ENCODE measurements at places on chromosomes 2 and 18. TPM values are rescaled to one million over a fixed set of nuclear protein-coding genes. Genes with fewer than 3 reads are reported as not detected.

DNA sequence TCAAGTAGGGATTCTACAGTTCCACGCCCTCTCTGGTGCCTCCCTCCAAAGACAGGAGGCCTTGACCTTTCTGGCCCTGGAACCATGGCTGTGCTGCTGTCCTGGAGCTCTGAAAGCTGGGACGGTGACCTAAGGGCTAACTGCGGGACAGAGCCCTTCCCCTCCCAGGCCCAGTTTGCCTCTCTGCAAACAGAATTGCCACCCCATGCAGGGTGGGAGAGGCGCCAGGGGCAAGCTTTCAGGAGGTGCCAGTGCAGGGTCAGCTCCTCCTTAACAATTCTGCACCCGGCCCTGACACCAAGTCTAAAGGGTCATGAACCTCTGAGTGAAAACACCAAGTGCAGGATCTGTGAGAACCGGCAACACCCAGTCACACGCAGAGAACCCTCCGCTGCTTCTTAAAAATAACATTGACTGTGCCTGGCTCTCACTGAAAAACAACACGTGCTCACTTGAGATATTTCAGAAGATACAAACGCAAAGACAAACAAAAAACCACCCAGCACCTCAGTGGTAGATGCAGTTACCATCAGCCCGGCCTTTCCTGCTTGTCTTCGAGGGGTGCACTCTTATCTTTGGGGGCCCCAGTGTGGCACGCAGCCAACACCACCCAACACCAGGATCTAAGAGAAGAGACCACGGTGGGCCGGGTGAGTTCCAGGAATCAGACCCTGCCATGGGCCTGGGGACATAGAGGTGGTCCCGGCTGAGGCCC is 1.1 kb upstream of the SNED1 start:
- no peak for ATAC-seq

DNA sequence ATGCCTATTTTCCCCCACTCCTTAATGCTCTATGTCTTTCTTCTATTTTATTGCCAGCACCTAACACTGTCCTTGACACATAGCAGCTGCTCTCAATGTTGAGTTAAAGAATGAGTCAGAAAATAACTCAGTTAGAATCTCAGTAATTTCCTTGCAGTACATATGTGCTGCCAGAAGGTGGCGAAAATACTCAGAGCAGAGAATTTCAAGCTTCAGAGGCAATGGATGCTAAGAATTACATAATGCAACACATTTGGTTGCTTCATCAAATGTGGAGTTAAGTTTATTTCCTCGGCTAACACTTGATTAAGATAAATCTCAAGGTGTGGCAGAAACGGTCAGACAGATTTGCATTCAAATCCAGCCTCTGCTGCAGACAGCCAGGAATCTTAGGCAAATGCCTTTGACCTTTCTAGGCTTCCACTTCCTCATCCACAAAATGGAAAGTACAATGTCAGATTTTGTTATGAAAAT is 105.6 kb downstream of the VSNL1 start:
- peak; percentile 81 for ATAC-seq

DNA sequence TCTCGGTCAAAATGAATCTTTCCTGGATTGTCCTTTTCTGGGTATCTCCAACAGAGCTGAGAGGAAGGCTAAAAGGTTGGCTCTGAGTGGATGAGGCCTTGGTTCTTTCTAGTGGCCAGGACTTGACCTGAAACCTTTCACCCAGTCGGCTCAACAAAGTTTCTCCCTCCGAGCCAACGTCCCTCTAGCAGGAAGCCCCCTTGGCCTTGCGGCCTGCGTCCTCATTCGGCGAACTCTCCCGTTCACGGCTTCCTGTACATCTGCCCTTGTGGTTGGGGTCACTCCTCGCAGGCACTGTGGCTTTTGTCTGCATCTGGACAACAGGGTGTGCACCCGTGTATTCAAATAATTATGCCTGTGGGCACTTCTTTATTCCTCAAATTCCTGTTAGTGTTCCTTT is 9.4 kb upstream of the SIX3 start:
- ATAC-seq = no peak

DNA sequence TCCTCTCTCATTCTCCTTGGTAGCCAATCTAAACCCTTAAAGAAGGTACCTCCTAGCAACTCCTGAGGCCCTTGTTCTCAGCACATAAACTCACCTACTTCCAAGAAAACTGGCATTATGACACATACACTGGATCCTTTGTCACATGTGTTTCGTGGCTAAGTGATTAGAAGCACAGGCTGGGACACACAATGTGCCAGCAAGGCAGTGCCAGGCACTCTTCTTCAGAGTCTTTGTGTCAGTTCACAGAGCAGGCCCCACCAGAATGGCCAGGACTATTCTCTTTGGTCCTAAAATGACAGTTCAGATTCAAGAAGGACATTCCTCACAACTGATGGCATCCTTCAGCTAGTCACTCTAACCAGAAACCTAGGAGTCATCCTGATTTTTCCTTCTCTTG is 40.3 kb downstream of the SMC6 start:
- ATAC-seq = no peak

DNA sequence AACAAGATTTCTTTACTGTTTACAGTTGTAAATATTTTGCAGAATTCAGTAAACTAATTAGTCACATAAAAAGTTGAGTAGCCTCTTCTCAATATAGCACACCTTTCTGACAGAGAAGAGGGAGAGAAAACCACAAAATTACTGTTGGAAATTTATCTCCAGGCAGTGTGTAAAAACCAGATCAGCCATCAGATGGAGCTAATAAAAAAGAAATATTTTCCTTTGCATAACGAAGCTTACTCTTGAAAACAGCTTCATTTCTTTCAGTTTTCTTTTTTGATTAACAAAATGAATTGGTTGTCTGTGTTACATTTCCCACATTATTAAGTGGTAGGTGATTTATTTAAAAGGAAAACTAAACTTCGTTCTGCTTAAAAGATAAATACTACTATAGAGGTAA is 259.3 kb upstream of the KCNJ3 start:
- ATAC-seq = no peak

DNA sequence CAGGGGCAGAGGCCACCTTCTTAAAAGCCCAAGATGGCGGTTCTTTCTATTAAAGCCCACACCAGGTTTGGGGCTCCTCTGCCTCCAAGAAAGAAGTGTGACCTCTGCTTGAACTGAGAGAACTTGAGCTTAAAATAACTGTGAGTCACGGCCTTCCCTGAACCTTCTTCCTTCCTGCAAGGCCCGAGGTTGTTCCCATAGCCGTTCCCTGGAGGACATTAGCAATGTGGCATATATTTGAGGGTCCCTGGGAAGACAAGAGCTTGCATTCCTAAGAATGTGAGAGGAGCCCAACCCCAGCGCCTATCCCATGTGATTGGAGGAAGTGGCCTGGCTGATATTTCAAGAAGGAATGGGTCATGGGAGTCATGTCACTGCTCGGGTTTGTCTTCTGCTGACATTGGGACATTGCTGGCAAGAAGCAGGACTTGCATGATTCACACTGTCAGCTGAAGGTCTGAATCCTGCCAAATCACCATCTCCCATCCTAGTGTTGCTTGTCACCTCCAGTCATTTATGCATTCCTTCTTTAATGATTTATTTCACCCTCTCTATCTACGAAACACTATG is 168.1 kb downstream of the TRIB2 start:
- no peak for ATAC-seq

DNA sequence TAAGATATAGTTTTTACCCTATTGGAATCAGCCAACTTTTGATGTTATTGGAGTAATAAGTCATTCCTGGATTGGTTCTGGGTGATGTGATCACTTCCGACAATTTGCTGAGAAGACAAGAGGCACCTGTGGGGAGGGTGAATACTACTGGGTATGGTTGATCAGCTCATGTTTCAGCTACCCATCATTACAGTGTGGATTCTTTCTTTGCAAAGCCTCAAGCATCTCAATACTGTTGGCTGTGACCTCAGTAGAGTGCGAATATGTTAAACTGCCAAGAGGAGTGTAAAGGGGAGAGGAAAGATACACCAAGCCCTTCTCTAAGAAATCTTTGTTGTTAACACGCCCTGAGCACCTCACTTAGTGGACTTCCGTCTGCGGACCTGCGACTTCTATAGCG is 317.7 kb downstream of the TDRD15 start:
- ATAC-seq = no peak

- peak; percentile 0 for ATAC-seq
These were observed 6.1 kb downstream of the CTDSP1 start for GRCh38 chr2:218405746-218406208.

DNA sequence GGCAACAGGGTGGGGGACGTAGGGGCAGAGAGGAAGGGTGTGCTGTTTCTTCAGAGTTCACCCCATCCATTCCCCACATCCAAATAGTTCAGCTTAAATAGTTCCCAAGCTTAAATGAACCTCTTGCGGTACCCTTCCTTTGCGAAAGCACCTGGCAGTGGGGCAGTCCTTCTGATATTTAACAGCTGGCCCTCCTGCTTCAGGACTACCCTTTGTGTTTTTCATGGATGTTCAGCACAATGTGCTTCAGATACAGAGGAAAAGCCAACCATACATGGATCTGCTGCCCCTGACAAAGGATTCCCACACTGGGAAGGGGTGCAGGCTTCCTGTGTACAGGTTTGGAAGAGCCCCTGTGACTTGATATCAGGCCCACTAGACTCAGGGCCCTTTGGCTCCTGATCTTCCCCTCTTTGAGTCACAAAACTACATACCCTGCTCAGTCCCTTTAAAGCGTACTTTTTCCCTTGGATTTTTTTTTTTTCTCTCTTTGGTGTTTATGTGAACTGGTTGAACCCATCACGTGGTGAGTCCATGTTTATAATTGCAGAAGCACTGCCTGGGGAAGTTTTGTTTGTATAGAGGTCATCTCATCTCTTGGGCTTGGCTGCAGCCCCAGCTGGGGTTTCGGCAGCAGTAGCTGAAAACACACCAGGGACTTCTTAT is 45.3 kb upstream of the IGFBP5 start:
- ATAC-seq = peak; percentile 18

DNA sequence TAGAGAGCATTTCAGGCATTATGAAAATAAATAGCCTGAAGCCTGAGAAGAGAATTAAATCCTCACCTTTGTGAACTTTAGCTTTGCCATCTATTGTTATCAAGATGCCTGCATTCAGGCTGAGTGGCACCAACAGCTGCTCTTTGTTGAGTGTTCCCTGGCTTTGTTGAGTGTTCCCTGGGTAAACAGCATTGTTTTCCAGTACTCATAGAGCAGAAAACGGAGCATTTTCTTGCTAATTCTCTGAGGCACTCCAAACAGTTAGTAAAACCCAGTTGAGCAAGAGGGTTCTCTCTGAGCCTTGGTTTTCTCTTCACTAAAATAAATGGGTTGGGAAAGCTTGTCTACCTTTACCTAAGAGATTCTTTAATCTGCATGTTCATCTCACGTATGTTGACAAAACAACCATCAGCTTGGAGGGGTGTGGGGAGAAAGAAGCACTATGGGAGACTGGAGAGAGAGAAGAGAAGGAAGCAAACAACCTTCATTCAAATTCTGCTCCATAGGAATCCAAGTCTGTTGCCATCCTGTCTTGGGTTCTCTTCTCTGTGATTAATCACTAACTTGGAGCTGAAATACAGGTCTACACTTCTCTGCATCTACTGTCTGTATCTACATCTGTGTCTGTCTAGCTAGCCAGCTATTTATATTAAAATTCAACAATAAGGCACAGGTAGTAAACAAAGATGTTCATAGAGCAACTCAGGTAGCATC is 567.0 kb upstream of the SOX11 start:
- no peak for ATAC-seq

GRCh38 chr2:69260666-69261065 is 126.4 kb downstream of the GFPT1 start:
- no peak for ATAC-seq

- peak; percentile 96 for ATAC-seq
These were observed 58.1 kb downstream of the MYO3B start for GRCh38 chr2:170235860-170236679.

- ATAC-seq = peak; percentile 57
These were observed 86.7 kb upstream of the TMEM18 start for GRCh38 chr2:763766-764525.

DNA sequence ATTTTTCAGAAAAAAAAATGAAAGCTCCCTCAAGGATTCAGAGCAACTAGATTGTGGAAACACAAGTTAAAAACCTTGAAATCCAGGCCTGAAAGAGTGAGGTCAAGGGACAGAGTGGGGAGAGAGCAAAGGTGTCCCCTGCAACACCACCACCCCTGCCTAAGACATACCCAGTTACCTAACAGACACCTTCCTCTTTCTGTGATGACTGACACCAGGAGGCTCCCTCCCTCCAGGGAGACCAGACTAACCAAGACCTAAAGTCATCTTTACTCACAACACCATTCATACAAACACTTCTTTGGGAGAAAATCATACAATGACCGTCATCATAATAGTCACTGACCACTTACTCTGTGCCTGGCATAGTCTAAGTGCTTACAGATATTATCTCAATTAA is 151.8 kb upstream of the NABP1 start:
- ATAC-seq = no peak

DNA sequence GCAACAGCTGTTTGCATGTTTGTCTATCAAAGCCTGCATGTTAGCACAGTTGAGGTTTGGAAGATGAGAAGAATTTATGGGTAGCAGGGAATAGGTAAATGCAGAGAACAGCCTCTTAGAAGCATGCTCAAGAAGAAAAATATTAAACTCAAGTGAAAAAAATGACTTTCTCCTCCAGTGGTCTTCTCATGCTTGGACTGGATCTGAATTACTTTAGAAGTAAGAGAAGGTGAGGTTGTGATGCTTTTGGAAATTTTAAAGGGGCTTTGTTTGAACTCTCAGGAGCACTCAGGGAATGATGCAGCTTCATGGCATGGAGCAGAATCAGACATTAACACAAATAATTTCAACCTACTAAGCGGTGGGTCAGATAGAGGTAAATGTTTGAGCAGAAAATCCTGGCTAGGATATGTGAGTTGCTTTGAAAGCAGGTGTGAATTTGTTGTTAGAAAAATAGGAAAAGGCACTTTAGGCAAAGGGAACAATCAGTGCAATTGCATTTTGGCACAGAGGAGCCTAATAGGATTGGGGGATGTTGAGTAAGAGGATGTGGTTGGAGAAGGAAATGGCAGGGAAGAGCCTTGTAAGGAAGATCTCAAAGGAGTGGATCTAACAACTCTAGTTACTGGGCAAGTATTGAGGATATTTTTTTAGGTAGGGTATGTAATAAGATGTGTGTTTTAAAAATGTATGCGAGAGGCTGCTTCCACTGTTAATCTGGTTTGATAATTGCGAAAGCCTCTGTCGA is 76.3 kb downstream of the DDX1 start:
- no peak for ATAC-seq

DNA sequence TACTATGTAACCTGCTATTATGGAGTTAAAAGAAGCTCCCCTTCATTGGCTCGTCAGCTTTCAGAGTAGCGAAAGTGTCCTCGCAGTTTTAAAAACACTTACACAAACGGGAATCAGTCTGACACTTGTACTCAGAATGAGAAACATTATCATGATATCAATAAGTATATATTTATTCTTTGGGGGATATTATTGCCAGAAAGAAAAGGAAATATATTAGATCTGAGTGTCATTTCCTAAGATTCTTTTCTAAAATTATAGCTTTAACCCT is 584.5 kb downstream of the ZEB2 start:
- no peak for ATAC-seq

MGAT4A gene
- total RNA-seq = 13.8 TPM

FHL2 gene
- total RNA-seq = 47.3 TPM

SP110 gene
- total RNA-seq = 21.9 TPM

REV1 gene
- total RNA-seq = 18.8 TPM

SANBR gene
- 7.0 TPM for total RNA-seq

ZAP70 gene
- total RNA-seq = 1.7 TPM

EGR4 gene
- 0.22 TPM for total RNA-seq
